Karpas-422 (cell line): ENCODE measurements at places on chromosomes 12 and 14. TPM values are rescaled to one million over a fixed set of nuclear protein-coding genes. Genes with fewer than 3 reads are reported as not detected.

DNA sequence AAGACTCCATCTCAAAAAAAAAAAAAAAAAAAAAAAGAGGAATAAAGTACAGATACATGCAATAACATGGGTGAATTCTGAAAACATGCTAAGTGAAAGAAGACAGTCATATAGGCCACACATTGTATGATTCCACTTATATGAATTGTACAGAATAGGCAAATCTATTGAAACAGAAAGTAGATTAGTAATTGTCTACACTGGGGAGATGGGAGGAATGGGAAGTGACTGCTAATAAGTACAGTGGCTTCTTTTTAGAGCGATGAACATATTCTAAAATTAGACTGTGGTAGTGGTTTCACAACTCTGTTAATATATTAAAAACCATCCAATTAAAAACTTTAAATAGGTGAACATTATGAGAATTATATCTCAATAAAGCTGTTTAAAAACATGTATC is 74.4 kb downstream of the ANKS1B start:
- H3K36me3 ChIP-seq, result no peaks in the 10 kb centered on the region
- 0 out of 2 replicates have a peak, but pooled peaks cover 2% of the 10 kb centered on the region for H3K4me1 ChIP-seq
- H3K4me3 ChIP-seq, result no peak overlapping the region
- H3K27me3 ChIP-seq, result no peaks in the 10 kb centered on the region; the same call in 1 of the 2 replicates
- DNase-seq, result no peak

DNA sequence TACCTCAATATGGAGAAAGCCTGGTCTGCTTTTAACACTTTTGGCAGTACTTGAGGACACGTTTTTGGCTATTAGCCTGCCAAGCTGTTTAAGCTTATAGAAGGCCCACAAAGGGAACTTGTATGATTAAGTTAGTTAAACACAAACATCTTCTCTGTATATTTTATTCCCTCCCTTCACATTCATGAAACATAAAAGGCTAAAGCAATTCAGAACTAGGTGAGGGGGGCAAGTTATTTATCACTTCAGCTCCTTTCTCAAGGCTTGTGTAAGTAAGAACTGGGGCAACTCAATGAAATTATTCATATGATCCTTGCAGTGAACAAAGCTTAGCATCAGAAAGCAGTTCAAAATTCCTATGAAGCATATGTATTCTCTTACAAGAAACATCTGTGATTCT is 7.5 kb downstream of the PRICKLE1 start:
- no peaks in the 10 kb centered on the region for H3K4me1 ChIP-seq
- no peak overlapping the region for H3K27ac ChIP-seq
- no peak overlapping the region for H3K4me3 ChIP-seq

GRCh38 chr12:41908206-41908605 is 236.5 kb downstream of the GXYLT1 start:
- H3K36me3 ChIP-seq, result no peaks in the 10 kb centered on the region
- H3K4me3 ChIP-seq, result no peak overlapping the region
- H3K4me1 ChIP-seq, result peaks cover 10% of the 10 kb centered on the region
- H3K27ac ChIP-seq, result no peak overlapping the region

- peak; percentile 93 for DNase-seq
- no peaks in the 10 kb centered on the region for H3K27me3 ChIP-seq
- H3K36me3 ChIP-seq, result no peaks in the 10 kb centered on the region
- peaks cover 41% of the 10 kb centered on the region for H3K4me1 ChIP-seq
Observed at GRCh38 chr12:47819896-47820630, at the start of gene HDAC7. Gene HDAC7 (minus strand): TSS chr12:47819903. CDS start chr12:47819785, 118 bp downstream.

Gene FZD10
- total RNA-seq, result not detected in 2 replicates
